ENCODE measurements at places on chromosomes 6 and 20.
A peak's percentile ranks its signal among the peaks of the same experiment; 100 is the strongest.

GRCh38 chr6:83215131-83216047 is 22.2 kb downstream of the RWDD2A start:
- peak; percentile 89 for DNase-seq

GRCh38 chr6:30000156-30000791 is 57.9 kb downstream of the HLA-A start:
- no peak for DNase-seq

GRCh38 chr6:109453594-109454495 is 1.7 kb downstream of the MICAL1 start:
- DNase-seq: peak; percentile 24

DNA sequence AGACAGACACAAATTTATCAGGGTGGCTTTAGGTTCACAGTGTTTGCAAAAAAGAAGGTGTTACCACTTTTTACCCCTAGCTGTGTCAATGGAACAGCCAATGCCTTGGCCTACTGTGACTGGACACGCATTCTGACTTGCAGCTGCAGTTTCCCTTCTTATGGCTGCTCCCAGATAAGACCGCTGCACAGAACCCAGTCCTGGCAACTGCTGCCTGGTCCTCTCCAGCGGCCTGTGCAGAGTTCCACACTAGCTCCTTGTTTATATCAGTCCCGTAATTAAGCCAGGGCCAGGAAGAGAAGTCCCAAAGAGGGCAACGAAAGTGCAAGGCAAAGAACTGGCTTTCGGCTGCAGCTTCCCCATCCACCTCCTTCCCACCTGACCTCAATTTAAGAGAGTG is 283.0 kb downstream of the FOXC1 start:
- no peak for DNase-seq

GRCh38 chr6:36623547-36624459 is 29.6 kb downstream of the SRSF3 start:
- DNase-seq: peak; percentile 85

GRCh38 chr20:3714092-3714491 is 1.7 kb upstream of the SIGLEC1 start:
- DNase-seq: no peak

DNA sequence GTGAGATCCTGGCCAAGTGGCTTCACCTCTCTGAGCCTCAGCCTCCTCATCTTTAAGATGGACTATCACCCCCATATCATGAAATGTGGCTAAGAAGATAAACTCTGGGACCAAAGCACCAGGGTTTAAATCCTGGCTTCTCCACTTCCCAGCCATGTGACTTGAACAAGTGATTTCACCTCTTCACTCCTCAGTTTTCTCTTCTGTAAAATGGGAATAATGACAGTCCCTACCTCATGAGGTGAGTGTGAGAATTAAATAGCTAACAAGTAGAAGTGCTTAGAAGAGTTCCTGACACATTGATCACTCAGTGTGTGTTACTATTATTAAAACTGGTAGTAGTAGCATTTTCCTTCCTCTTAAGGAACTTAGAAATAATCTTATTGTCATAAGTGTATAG is 516.9 kb upstream of the SULF2 start:
- no peak for DNase-seq

DNA sequence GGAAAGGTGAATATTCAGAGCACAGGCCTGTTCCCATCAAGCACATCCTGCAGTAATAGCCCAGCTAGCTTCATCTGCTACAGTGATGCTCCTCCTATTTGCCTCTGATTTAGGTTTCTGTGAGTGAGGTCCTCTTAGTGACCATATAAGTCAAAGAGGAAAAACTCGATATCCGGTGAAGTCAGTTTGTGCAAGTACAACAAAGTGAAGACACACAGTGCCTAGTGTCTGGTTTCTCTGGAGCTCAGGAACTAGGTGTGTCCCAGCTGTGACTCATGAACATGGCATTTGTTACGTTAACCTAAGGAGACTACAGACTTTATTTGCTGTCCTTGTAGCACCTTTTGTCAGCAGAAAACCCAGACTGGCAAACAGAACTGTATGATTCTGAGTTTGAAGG is 33.9 kb downstream of the EDN1 start:
- DNase-seq: peak; percentile 84

GRCh38 chr20:44658810-44659209 is 7.3 kb upstream of the ADA start:
- DNase-seq: no peak

GRCh38 chr6:19782588-19782987 is 54.6 kb upstream of the ID4 start:
- DNase-seq: no peak

- no peak for DNase-seq
Observed at GRCh38 chr20:18852318-18852717, 38.7 kb downstream of the SCP2D1 start.

- DNase-seq: no peak
Observed at GRCh38 chr20:53782612-53783246, 189.1 kb upstream of the ZNF217 start.

GRCh38 chr6:63731930-63732329 is 96.3 kb downstream of the PHF3 start:
- peak; percentile 33 for DNase-seq

Measured in choroid plexus epithelial cell (primary cell).